HS-5 (cell line): ENCODE measurements at places on chromosomes 1 and 21.

GRCh38 chr1:219174460-219175211 is 958 bp downstream of the LYPLAL1 start:
- peak; percentile 64 for DNase-seq

DNA sequence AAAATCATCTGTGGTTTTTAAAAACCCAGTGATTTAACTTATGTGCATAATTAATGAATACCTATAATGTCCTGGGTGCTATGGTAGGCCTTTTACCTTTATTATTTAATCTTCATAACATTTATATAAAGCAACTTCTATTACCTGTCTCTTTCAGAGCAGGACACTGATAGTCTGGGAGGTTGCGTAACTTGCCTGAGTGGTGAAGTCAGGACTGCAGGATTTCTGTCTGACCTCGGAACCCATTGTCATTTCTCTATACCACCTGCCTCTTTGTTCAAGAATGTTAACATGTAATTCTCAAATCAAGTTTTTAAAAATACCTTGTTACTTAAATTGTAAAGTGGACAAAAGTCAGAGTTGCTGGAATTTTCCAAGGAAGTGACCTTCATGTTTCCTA is 41.0 kb upstream of the BACH1 start:
- DNase-seq = no peak

DNA sequence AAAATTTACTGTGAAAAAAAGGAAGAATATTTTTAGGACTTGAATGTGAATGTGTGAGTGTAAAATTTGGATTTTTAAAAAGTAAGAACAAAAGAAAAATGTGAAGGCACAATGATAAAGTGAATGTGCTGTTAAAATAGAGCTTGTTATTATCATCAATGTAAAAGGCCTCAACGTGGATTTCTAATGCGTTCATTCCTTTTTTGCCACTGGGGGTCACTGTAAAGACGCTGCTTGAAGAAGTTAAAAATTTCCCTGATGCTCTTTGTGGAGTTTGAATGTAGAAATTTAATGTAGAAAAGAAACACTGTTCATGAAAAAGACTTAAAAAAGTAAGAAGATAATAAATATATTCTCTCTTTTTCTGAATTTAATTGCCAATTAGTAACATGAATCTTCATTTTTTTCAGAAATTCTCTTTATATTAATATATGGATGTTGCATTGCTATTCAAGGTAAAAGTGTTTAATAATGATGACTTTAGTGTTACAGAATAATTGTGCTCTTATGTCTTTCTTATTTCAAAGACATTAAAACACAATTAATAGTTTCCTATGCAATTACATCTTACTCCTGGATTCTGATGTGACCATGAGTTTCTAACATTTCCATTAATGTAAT is 161.5 kb downstream of the DNM3 start:
- no peak for DNase-seq

GRCh38 chr1:89890085-89890752 is 69.4 kb downstream of the LRRC8D start:
- no peak for DNase-seq

DNA sequence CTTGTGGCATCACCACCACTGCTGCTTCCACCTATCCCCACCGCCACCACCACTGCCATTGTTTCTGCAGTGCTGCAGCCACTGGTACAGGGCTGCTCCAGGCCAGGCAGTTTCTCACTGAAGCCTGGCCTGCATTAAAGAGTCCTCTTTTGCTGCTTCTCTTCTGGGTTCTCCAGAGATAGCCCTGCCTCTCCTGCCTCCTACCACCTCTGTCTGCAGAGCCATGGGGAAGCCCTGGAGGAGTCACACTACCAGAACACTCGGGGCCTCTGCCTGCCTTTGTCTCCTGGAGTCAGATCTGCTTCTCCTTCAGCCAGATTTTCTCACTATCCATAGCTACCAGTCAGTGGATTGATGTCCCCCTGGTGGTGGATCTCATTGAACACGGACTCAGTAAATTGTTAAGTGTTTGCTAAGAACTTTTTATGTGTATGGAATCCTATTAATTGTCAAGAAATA is 37.7 kb upstream of the DDAH1 start:
- DNase-seq = no peak

DNA sequence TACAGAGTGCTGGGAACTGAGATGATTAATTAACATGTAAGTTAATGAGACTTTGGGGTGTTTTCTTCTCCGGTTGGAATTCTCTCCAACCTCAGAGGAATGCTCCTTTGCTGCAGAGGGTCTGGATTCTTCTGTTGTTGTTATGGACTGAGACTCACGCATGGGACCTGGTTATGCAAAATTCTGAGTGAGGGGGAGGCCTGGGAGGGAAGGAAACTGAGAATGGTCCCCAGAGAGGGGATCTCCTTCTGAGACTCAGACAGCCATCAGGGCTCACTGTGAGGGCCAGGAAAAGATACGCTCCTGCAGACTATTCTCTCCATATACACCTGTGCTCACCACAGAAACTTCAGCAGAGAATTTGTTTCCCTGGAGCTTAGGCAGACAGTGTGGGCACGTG is 56.3 kb downstream of the HTR6 start:
- no peak for DNase-seq

GRCh38 chr1:70856201-70856600 is 191.4 kb downstream of the PTGER3 start:
- DNase-seq = no peak

- DNase-seq = no peak
Measured at GRCh38 chr1:110063781-110064180, 6.7 kb downstream of the ALX3 start.

DNA sequence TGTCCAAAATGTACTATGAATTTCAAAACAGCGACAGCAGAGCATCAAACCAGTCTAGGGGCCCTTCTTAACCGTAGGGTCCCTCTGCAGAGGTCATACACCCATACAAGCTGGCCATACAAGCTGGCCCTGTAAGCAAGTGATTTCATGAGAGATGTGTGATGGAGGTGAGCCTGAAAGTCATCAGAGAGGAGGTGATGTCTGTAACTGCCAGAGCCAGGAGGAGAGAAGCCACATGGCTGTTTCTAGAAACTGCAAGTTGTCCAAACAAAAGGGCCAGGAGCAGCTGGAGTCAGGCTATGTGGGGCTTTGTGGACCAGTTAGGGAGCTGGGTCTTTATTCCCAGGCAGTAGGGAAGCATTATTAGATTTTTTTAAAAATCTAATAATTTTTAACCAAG is 14.8 kb upstream of the SERINC2 start:
- DNase-seq = no peak
